Upper lobe of right lung (tissue), 1 donor: ENCODE measurements at places on chromosomes 13 and 19.

DNA sequence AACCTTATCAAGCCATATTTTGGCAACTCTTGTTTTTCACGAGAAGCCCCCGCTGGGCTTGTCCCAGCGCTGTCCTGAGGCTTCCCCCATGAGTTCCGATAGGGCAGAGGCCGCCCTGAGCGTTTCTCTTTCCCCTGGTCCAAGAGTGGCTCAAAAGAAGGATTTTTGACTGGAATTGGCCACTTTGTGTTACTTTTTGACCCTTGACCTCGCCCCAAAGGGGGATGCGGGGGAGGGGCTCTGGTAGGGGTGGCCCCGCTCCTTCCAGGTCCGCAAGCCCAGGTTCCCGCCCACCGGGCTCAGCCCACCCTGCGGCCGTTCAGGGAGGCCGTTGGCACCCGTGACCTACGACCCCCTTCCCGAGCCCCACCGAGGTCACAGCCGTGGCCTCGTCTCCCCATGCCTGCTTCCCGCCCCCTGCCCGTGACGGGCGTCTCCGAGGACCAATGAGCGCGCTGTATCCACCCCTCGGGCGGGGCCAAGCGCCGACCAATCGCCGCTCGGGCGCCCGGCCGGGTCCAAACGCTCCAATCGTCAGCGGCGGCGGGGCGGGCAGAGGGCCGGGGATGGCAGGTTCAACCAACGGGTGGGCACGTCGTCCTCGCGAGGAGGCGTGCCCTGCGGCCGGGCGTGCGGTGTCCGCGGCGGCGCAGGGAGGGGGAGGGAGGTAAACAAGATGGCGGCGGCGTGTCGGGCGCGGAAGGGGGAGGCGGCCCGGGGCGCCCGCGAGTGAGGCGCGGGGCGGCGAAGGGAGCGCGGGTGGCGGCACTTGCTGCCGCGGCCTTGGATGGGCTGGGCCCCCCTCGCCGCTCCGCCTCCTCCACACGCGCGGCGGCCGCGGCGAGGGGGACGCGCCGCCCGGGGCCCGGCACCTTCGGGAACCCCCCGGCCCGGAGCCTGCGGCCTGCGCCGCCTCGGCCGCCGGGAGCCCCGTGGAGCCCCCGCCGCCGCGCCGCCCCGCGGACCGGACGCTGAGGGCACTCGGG lies at the start of gene STK11:
Gene STK11, plus strand, starts transcription at position 665 of the 986 bp plus-strand sequence. CDS start 1,136 bp downstream, outside the sequence.
- H3K27ac ChIP-seq: peak within 1 kb of the TSS; percentile 81
- H3K4me1 ChIP-seq: peaks cover 44% of the 10 kb centered on the region
- peaks cover 3% of the 10 kb centered on the region for H3K36me3 ChIP-seq
- no peaks in the 10 kb centered on the region for H3K27me3 ChIP-seq

DNA sequence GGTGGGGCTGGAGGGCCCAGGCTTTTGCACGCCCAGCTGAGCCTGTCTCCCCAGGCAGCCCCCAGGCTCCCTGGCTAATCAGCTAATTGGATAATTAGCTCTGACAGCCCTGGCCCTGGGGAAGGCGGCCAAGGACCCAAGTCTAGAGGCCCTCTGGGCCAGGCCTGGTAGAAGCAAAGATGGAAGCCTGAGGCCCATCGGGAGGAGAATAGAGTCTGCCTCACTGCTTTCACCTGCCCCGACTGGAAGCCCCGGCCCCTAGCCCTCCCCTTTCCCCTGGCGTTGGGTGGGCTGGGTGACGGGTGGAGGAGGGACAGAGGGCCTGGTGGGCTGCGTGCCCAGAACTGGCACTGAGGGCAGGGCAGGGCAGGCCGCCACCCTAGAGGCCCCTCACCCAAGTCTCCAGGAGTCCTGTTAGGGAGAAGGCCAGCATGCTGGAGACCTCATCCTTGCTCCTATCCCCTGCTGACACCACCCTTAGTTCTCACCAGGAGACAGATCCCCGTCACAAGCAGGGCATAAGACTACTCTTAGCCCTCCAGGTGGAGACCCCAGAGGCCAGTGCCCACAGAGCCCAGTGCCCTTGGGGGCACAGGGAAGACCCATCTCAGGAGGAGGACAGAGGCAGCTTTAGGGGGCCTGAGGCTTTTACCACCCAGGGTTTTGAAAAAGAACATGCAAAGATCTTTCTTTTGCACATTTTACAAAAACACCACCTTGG lies 12.0 kb downstream of the LYL1 start:
- no peaks in the 10 kb centered on the region for H3K27me3 ChIP-seq
- peaks cover 30% of the 10 kb centered on the region for H3K36me3 ChIP-seq
- H3K4me1 ChIP-seq: peaks cover 31% of the 10 kb centered on the region
- no peak for DNase-seq
- H3K4me3 ChIP-seq: no peak overlapping the region

GRCh38 chr13:113635048-113635420 lies 23.0 kb downstream of the ATP4B start:
- H3K36me3 ChIP-seq: peaks cover 67% of the 10 kb centered on the region
- H3K4me3 ChIP-seq: no peak overlapping the region
- H3K4me1 ChIP-seq: no peaks in the 10 kb centered on the region
- H3K27me3 ChIP-seq: no peaks in the 10 kb centered on the region

DNA sequence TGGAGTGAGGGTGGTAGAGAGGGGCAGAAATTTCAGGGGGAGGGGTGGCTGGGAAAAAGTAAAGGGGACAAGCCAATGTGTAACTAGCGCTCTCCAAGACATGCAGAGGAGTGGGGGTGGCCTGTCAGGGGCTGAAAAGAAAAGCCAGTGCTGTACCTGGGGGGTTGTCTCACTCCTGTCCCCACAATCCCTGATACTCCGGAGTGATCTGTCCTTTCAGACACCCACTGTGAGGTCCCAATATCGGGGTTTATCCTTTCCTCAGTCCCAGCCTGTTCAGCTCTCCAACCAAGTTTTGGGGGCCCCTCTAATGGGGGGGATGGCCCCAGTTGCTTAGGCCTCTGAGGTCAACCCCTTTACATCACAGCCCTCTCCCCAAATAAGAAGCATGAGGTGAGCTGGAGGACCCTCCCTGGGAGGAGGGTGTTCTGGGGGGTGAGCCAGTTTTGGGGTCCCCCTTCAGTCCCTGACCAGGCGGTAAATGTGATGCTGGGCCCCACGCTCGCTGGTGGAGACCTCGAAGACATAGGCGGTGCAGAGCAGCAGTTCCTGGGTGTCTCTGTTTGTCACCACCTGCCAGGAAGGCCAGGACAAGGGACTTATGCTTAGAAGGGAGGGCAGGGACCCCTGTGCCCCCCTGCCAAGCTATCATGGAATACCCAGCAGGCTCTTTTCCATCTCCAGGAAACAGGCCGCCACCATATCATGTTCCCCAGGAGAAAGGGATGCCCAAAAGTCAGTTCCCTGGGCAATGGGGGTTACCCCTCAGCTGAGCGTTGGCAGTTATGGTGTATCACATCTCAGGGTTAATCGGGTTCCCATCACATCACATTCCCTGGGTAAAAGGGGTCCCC lies 5.9 kb downstream of the CD37 start:
- DNase-seq: peak; percentile 41
- no peaks in the 10 kb centered on the region for H3K4me1 ChIP-seq
- peak overlapping the region; percentile 54 for H3K4me3 ChIP-seq
- peaks cover 46% of the 10 kb centered on the region for H3K36me3 ChIP-seq
